ENCODE measurements at places on chromosomes 1 and 21.

DNA sequence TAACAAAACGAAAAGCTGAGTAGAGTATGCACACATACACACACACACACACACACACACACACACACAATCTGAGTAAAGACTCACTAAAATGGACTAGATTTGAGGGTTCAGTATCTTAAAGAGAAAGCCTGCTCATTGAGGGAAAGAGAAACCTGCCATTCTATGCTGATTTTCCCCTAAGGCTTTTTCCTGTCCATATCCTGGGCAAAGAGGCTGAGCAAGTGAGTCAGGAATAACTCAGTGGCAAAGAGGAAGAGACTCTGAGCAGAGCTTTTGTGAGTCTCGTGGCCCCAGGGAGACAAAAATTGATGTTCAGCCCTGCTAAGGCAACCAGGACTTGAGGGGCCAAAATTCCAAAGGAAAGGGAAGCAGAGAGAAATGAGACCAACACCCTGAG lies 37.3 kb upstream of the RUNX1 start:
- DNase-seq, result peak; percentile 55

GRCh38 chr1:93328809-93329760 lies 16.6 kb upstream of the DR1 start:
- DNase-seq, result peak; percentile 65

DNA sequence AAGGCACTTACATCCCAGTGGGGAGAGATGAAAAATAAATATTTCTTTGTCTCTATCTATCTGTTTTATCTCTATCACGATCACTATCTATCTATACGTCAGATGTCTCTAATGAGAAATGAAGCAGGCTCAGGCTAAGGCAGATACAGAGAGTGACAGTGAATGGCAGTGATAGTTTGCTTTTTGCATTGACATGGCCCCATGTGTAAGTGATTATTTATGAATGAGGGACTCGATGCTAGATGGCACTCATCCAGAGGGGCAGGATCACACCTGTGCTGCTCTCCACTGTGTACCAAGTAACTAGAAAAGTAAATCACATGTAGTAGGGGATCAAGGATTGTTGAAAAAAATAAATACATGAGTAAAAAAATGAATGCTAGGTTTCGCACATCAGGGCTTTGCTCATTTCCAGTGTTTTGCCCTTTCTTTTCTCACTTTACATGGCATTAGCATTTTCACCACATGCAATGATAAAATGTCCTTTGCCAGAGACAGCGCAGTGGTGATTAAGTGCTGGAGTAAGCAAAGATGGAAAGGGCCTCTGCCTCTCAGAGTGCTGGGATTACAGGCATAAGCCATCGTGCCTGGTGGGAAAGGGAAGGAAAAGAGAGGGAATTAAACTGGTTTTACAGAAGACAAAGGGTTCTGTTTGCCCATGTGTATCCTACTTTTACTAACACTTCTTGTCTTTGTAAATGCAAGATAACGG lies 16.5 kb downstream of the TBX19 start:
- no peak for DNase-seq

- no peak for DNase-seq
Measured at GRCh38 chr1:248730507-248731335, 24.8 kb downstream of the LYPD8 start.

DNA sequence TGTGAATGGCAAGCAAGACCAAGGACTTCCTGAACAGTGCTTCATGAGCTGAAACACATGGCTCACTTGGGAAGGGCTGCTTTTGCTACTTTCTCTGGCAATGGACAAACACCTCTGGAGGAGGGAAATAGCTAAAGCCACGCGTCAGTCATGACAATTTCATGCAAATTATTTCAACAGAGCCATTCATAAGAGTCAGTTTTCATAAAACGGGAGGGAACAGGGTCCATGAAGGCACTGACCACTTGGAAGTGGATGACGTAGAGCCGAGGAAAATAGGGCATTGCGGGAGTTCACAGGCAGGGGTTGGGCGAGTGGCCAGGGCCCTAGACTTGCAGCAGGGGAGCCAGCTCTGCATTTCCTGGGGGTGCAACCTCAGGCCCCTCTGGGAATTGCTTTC lies 43.9 kb downstream of the SDC3 start:
- peak; percentile 17 for DNase-seq
